Naive thymus-derived CD4-positive, alpha-beta T cell (primary cell): ENCODE measurements at places on chromosomes 6 and 20. TPM values are rescaled to one million over a fixed set of nuclear protein-coding genes. Genes with fewer than 3 reads are reported as not detected.

Gene LSM2
- polyA plus RNA-seq, result 67.9 TPM

Gene LGSN
- 0.21 TPM for polyA plus RNA-seq

Gene ADGB
- polyA plus RNA-seq, result not detected

Gene CYB5R4
- polyA plus RNA-seq, result 20.0 TPM
